ENCODE measurements at places on chromosomes 2 and 18.
A peak's percentile ranks its signal among the peaks of the same experiment; 100 is the strongest.

- DNase-seq, result no peak
These were observed 181.4 kb downstream of the ZNF804A start for GRCh38 chr2:184779777-184780176.

DNA sequence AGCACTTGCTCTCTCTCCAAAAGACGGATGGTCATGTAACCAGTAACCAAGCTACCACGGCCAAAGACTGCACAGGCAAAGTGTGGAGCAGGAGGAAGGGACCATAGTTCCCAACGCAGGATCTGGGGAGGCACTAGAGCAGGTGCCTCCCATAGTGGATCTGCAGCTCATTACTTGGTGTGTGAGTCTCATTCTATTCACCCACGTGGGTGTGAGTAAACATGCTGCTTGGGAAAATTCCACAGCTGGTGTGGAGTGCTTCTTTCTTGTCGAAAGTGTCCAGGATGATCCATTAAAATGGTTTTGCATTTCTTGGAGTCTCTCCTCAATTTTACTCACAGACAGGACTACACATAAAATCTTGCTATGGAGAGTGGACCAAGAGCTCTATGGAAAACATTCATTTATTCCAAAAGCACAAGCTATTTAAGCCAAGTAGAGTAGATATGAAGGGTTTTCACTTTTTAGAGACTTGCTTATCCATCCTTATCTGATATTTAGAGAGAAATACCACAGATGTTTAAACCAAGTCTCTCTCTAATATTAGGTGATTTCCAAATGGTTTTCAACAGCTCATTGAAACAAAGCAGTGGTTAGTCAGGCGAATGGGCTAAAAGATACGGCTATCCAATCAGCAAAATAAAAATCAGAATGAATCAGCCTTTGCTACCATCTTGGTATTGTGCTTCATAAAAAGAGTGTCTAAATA lies 104.3 kb upstream of the CCDC195 start:
- DNase-seq, result no peak

DNA sequence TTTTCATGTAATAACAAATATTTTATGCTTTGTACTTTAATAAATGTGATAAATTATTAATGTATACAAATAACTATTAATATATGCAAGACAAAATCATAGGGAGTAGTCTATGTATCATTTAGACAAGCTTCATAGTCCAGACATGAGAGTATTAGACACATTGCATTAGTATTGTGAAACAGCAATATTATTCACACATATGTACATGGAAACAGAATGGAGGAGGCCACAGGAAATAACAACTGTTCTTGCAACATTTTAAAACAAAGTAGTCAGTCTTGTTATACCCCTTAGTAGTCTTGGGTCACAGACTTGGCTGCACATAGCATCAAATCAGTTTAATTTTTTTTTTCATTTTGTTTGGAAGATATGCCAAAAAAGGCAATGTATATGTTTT lies 15.8 kb downstream of the DSC1 start:
- DNase-seq, result peak; percentile 71

GRCh38 chr2:216665242-216665641 lies 30.1 kb downstream of the IGFBP5 start:
- DNase-seq, result peak; percentile 58

DNA sequence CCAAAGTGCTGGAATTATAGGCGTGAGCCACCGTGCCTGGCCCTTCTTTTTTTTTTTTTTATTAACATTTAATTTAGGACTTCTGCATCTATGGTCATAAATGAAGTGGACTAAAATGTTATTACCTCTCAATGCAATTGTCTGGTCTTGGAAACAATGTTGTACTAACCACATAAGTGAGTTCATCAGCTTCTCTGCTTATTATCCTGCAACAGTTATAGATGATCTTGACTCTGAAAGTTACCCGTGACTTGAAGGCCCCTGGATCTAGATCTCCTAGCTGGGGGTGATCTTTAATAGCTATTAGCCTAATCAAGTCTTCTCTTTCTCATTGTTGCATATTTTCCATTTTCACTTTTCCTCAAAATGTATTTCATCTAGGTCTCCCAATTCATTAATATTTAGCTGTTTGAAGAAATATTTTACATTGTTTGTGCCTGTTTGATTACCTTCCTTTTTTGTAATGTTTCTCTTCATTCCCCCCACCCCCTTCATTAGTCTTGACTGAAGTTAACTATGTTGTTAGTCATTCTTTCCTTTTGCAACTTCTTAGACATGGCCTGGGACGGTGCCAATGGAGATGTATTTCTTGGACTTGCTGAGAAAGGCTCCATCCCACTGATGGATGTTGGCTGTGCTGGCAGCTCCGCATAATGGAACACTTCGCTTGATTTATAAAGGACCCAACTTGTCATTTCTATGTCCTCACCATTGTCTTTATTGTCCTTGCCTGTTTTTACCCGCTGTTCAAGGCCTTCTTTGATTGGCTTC lies 141.6 kb upstream of the RIOK3 start:
- DNase-seq, result peak; percentile 96

GRCh38 chr2:67039517-67040103 lies 357.5 kb upstream of the ETAA1 start:
- no peak for DNase-seq

DNA sequence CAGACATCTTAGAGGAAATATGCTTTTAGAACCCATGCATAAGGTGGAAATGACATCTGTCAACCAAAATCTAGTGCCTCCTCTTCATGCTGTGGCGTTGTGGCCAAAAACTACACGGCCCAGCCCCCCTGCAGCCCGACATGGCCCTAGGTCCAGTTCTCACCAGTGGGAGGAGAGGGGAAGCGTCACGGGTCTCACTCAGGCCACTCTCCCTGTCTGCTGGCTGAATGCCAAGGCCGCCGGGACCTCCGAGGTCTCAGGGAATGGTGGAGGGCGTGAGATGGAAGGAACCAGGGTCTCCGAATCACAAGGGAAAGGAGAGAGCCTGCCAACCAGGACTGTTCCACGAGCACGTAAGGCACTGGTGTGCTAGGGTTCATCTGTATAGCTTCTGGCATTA lies 361.0 kb downstream of the ANAPC1 start:
- DNase-seq, result no peak

GRCh38 chr2:211611061-211611518 lies 927.5 kb downstream of the ERBB4 start:
- no peak for DNase-seq

DNA sequence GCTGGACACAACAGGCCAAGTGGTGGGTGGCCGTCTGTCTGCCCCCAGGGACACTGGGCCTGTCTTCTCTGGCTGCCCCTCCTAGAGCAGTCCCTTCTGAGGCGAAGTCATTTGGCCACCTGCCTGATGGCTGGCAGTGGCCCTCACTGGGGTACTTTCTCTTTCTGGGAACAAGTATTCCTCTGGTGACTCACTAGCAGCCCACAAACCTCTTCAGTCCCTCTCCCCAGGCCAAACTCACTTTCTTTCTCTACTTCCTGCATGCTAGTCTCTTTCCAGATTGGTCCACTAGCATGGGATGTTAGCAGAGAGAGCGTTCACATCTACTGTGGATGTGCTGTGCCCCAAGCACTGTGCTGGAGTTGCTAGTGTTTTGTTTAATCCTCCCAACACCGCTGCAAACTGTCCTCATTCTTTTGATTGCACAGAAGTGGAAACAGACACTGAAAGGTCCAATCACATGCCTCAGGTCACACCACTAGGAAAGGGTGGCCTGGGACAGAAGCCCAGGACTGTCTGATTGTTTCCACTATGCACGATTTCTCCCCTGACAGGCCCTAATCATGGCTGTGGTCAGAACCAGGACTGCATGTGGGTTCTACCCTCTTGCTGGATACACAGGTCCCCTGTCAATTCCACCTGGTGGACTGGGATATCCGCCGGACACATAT lies 5.2 kb downstream of the DYSF start:
- peak; percentile 45 for DNase-seq

DNA sequence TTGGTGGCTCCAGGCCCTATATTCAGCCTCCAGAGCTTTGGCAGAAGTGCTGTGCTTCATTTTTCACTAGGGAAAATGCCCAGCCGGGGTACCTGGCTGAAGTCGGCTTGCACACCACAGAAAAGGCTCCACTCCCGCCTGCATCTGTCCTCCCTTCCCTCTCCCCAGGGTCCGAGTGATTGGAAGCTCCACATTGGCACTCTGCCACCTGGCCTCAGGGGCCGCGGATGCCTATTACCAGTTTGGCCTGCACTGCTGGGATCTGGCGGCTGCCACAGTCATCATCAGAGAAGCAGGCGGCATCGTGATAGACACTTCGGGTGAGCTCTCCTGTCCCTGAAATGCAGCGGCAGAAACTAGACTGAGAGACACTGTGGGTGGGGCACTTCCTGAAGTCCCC lies 47.4 kb downstream of the IMPA2 start:
- DNase-seq, result no peak

- DNase-seq, result no peak
These were observed 33.2 kb downstream of the B3GNT2 start for GRCh38 chr2:62229082-62229605.

- no peak for DNase-seq
These were observed 19.0 kb downstream of the TWSG1 start for GRCh38 chr18:9353596-9353995.

- DNase-seq, result peak; percentile 14
These were observed 42.3 kb downstream of the FAM124B start for GRCh38 chr2:224359569-224359968.

DNA sequence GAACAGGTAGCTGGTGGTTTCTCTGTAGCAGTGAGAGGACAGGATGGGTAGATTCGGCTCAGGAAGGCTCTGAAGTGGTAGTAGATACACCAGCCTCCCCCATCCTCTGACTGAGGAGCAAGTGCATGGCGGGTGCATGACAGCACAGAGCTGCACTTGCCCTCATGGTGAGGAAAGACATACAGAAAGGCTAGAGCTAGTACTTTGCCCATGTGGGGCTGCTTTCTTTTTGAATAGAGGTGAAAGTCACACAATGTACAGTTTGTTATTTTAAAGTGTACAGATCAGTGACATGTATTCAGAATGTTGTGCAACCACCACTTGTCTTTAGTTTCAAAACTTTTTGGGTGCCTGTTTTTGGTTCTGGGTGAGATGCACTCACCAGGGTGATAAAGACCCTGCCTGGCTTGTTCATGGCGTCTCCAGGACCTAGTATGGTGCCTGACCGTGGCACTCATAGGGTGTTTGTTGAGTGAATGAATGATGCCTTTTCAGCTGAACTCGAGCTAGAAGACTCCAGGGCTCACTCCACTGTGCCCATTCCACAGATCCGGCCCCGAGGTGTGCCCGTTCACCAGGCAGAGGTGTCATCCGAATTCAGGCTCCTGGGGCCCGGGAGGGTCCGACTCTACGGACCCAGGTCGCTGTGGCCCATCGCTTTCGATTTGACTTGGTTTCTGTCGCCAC lies 421 bp upstream of the VAMP5 start:
- DNase-seq, result no peak

- no peak for DNase-seq
These were observed 17.1 kb upstream of the POU3F3 start for GRCh38 chr2:104836841-104837240.

- no peak for DNase-seq
These were observed 291.4 kb downstream of the CCDC85A start for GRCh38 chr2:56475191-56475590.

- DNase-seq, result peak; percentile 36
These were observed 375.1 kb upstream of the ID2 start for GRCh38 chr2:8306530-8307351.

- DNase-seq, result no peak
These were observed 1293.7 kb upstream of the SLC39A10 start for GRCh38 chr2:194363295-194363694.

DNA sequence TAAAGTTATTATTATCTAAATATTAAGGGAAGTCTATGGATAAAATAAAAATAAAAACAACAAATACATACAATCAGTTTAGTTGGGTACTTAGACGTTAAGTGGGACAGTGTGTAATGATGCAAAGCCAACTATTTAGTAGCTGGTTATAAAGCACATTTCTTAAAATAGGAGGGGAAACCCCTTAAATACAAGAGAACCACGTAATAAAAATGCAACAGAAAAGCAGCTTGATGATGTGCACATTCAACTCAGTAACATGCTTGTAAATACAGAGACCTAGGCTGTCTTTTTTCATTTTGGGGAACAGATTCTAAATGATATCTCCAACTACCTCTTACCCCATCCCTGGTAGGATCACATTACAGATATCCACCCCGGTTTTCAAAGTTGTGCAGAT lies 134.3 kb upstream of the AQP4 start:
- no peak for DNase-seq

DNA sequence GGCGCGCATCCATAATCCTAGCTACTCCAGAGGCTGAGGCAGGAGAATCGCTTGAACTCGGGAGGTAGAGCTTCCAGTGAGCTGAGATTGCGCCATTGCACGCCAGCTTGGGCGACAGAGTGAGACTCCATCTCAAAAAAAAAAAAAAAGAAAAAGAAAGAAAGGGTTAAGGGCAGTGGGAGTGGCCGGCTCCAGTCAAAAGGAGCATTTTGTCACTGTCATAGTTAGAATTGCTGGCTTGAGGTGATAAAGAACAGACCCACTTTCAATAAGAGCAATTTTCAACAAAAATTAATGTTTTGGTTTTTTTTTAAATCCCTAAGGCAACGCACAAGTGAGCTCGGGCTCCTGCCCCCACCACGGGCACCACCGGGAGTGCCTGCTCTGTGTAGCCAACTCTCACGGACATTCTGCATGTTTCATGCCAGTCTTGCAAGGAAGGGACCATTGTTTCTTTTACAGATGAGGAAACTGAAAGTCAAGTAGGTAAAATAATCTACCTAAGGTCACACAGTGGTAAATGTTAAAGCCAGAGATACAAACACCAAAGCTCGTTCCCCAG lies 8.5 kb downstream of the CIB4 start:
- no peak for DNase-seq

DNA sequence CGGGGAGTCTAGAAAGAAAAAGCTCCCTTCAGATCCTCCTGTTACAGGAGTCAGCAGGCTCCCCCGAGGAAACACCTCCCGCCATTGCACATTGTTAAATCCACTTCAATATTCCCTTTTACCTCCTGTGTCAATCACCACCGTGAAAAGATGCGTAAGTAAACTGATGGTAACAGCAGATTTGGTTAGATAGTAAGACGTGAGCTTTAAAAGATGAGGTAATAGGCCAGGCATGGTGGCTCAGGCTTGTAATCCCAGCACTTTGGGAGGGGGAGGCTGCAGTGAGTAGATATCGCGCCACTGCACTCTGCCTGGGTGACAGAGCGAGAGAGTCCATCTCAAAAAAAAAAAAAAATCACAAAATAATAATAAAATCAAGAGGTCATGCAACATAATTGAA lies 15.2 kb upstream of the NCL start:
- no peak for DNase-seq

- DNase-seq, result peak; percentile 92
These were observed 101.4 kb downstream of the NFATC1 start for GRCh38 chr18:79496978-79497637.

Measured in fibroblast of pulmonary artery (primary cell).